ENCODE measurements at places on chromosomes 12 and 14.

- peak; percentile 78 for DNase-seq
Observed at GRCh38 chr12:53219956-53220693, 11.9 kb downstream of the RARG start.

GRCh38 chr12:24360461-24360860, 411.0 kb upstream of the SOX5 start:
- DNase-seq: no peak

DNA sequence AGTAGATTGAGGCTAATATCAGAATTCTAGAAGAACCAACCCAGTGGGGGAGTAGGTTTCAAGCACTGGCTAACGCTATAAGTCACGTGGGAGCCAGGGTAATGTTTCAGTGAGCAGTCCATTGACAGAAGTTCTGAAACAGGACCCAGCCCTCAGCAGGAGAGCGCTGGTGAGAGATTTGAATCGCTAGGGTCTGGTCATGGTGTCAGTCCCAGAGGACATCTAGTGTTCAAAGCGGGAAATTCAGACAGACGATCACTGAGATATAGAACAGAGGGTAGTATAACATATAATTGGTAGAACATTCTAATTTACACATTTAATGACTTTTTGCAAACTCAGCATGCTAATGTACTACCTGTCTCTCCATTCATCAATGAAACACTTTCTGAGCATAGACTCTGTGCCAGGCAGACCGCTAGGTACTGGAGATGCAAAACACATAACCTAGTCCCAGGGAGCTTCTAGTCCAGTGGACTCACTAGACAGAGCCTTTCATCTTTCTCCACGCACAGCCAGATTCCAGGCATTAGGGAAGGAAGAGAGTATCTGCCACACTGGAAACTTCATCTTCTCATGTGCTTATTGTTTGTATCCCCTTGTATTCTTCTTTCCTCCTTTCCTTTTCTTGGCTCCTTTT, 35.4 kb upstream of the RNASE3 start:
- DNase-seq: peak; percentile 25

DNA sequence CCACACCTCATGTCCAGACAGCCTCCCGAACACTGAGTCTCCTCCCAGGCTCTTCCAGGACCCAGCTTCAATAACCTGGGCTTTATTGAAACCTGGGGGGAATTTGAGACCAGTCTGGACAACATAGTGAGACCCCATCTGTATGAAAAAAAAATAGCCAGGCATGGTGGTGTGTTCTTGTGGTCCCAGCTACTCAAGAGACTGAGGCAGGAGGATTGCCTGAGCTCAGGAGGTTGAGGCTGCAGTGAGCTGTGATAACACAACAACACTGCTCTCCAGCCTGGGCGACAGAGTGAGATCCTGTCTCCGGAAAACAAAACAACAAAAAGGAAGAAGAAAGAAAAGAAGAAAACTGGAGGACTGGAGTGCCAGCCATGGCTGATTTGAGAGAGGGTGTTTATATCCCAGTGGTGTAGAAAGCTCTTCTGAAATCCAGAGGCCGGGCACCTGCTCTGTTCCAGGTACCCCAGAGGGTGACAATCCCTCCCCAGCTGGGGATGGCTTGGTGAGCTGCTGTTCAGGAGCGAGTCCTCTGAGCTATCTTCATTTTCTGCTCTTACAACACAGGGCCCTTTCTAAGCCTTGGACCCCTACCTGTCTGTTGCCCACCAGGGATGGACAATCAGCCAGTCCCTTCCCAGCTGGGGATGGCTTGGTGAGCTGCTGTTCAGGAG, 6.0 kb upstream of the PGF start:
- no peak for DNase-seq

GRCh38 chr12:8127138-8127537, 3.7 kb downstream of the CLEC4A start:
- DNase-seq: no peak

DNA sequence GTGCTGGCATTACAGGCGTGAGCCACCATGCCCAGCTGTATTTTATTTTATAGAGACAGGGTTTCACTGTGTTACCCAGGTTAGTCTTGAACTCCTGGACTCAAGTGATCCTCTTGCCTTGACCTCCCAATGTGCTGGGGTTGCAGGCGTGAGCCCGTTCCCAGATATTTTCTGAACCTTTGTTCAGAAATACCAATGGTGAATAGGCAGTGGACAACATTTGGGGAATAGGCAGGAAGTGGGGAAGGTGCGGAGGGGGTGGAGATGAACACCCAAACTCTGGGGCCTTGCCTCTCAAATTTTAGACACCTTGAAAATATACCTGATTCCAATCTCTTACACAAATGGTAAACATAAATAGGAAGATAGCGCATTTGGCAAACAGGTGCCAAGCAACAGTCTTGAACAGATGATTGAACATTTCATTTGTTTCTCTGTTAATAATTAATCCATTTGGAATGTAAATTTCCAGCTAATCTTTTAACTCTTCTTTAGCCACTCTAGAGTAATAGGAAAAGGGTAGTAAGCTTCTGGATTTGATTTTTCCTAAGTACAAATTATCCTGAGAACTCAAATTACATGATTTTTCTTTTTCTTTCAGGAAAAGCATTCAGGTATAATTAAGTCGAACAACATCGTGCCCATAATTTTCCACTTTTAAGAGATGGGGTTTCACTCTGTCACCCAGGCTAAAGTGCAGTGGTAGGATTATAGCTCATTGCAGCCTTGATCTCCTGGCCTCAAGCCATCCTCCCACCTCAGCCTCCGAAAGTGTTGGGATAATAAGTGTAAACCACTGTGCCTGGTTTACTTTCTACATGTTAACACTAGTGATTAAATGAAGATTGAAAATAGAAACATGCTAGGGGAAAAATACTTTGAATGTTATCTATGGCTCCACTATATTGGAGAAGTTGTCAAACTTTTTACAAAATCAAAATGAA, 22.9 kb upstream of the RNF34 start:
- DNase-seq: no peak

DNA sequence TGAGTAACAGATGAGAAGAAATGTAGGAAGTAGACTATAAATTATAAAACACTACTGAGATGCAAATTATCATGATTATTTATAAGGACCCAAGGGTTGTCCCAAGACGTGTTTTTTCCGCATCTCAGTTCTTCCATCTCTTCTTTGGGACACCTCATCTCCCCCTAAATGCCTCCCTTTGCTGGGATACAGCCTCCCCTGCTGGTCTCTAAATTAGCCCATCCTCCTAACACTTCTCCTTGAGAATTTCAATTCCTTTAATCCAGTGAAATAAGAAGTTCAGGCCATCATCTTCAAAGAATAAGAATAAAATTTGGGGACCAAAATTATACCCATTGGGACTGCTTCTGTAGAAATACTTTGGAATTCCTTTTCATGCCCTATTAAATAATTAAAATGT, 667.0 kb downstream of the BCL11B start:
- no peak for DNase-seq

DNA sequence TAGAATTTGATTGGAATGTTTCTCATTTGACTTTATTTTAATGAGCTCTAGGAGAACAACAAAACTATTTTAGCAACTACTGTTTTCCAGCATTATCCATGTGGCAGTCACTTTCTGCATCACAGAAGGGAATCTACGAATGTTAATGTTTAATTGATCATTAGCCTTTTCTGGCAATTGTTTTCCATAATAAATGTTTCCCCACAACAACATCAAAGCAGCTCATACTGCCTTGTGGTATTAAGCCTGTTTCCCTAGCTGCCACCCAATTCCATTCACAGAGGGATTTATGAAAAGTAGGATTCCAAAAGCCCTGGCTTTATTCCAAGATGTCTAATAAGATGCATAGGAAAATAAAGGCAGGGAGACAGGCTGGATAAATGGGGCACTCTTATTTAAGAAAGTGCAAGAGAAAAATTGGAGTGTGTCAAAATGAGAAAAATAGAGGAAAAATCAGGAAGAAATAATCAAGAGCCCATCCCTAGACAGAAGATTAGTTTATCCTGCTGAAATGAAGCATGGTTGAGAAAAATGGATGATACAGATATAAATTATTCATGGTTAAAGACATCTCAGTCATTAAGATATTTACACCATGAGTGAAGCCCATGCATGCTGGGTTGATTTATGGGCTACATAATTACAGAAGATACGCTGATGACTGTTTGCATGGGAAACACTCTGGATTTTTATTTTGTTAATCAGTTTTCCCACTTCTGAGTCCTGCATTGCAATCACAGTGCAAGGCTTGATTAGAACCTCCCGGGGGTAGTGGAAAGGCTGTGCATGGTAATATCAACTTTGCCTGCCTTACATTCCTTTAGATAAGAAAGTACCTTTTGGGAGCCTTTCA, 180.3 kb downstream of the HELB start:
- no peak for DNase-seq

DNA sequence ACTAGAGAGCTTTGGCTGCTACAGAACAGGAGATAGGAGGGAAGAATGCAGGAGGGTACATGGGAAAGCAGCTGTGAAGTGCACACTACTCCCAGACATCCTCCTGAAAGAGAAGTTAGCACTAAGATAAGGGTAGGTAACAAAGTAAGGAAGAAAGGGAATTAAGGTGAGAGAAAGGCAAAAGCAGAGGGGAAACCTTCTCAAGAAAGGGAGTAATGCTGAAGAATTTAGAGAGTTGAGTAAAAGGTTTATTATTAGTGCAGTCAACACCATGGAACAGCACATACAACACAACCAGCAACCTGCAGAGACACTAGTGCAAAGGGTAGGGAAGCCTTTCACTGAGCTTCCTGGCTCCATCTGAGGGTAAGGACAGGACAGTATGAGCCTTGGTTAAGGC, 15.0 kb upstream of the SMARCC2 start:
- no peak for DNase-seq

- no peak for DNase-seq
Observed at GRCh38 chr12:25590011-25590721, 37.1 kb upstream of the LMNTD1 start.

DNA sequence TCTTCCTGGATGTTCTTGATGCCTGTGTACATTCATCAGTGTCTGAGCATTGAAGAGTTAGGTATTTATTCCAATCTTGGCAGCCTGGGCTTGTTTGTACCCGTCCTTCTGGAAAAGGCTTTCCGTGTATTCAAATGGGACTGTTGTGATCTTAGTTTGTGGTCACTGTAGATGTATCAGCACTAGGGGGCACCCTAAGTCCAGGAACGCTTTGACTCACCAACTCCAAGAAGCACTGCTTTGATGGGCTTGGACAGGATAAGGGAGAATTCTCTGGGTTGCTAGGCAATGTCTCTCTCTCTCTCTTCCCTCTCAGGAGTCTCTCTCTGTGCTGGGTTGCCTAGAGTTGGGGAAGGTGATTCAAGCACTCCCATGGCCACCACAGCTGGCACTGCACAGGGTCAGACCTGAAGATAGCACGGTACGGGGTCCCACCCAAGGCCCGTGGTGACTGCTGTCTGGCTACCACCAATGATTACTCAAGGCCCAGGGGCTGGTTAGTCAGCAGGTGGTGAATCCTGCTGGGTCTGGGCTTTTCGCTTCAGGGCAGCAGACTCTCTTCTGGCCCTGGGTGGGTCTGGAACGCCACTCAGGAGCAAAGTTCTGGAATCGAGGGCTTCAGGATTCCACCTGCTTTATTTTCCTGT, 211.1 kb upstream of the RGS6 start:
- DNase-seq: peak; percentile 18

- no peak for DNase-seq
Observed at GRCh38 chr14:79896009-79896408, 315.3 kb downstream of the DIO2 start.

DNA sequence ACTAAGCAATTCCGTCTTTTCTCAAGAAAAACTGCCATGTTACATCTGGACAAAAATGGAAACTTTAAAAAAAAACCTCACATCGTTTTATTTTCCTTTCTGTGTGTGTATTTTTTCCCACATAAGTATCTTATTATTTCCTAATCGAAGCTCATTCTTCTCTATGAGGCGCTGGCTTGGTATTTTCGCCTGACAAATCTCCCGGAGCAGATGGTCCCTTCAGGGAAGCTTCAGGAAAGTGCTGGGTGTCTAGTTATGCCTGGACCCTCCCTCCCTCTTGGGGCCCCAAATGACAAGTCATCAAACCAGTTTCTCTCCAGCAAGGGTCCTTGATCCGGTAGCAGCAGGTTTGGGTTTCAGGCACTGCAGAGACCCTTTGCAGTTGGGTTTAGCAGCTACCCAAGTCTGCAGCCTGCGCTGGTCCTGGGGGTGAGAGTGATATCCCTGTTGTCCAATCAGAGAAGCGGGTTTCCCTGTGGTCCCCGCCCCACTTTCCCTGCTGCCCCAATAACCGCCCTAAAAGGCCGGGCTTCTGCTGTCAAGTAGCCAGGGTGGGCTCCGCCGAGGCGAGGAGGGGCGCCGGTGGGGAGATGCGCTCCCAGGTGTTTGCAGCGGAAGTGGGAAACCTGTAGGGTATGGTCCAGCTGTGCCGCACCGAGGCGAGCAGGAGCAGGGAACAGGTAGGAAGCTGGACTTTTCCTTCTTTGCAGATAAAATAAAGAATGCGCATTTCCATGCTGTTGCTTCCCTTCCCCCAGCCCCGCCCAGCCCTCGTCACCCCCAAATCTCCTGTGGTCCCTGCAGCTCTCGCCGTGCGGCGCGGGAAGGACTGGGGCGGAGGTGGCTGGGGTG, at the start of gene CNTN1:
Gene CNTN1, plus strand, starts transcription at position 527 of the 852 bp plus-strand sequence.
- no peak for DNase-seq

GRCh38 chr14:59282378-59282765, 93.9 kb downstream of the DAAM1 start:
- DNase-seq: no peak

GRCh38 chr12:59904874-59905521, 309.2 kb downstream of the SLC16A7 start:
- DNase-seq: no peak

DNA sequence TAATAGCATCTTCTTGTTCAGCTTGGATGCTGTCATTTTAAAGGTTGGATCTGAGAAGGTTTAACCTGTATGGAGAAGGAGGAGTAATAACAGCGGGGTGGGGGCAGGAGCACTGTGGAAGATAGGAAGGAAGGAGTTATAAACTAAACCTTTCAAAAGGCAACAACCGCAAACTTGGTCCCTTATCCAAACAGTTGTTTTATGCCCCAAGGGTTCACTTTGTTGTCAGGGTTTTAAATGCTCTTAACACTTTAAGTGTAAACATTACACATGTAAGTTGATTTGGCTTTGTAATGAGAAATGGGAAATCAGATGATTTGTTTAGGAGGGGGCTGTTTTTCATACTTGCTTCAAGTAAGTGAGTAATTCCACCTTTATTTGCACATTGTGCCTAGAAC, 3.0 kb downstream of the NPAS3 start:
- no peak for DNase-seq

DNA sequence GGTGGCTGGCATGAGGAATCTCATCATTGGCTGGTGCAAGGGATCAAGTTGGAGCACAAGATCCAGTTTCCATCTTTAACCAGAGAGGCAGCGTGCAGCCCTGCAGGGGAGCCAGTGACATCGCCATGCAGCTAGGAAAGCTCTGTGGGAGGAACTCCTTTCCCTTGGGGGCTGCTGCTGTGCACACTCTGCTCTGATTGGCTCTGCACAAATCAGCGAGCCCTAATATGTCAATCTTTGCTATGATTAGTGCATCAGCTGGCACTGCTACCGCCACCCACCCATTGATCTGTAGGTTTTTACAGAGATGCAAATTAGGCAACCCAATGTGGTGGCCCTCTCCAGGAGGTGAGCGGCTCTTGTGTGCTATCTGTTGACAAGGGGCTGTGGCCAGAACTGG, 262.6 kb downstream of the PCNX1 start:
- DNase-seq: no peak
